ENCODE measurements at places on chromosomes 7 and 10. TPM values are rescaled to one million over a fixed set of nuclear protein-coding genes. Genes with fewer than 3 reads are reported as not detected.

DMBT1 gene
- total RNA-seq, result under 0.01 TPM

ANKRD22 gene
- total RNA-seq, result not detected

CLDN3 gene
- not detected for total RNA-seq

TAS2R5 gene
- 0.57 TPM for total RNA-seq

PHKG1 gene
- total RNA-seq, result 0.43 TPM

HKDC1 gene
- 0.28 TPM for total RNA-seq

GIMAP7 gene
- total RNA-seq, result 0.09 TPM

NKX2-3 gene
- not detected for total RNA-seq

ICA1 gene
- total RNA-seq, result under 0.01 TPM

WEE2 gene
- total RNA-seq, result not detected

TCAF2 gene
- total RNA-seq, result 2.4 TPM

PALD1 gene
- under 0.01 TPM for total RNA-seq

CCDC146 gene
- 3.1 TPM for total RNA-seq

CASP2 gene
- 5.4 TPM for total RNA-seq

LIPM gene
- total RNA-seq, result not detected

PLPP4 gene
- total RNA-seq, result 0.46 TPM

AMZ1 gene
- 0.28 TPM for total RNA-seq

INA gene
- total RNA-seq, result 0.28 TPM

ABCB4 gene
- total RNA-seq, result 3.4 TPM

VIPR2 gene
- 0.85 TPM for total RNA-seq

FAM237B gene
- not detected for total RNA-seq

PTPRN2 gene
- total RNA-seq, result 0.71 TPM

SVIL gene
- total RNA-seq, result 47.6 TPM

RHOBTB1 gene
- 45.8 TPM for total RNA-seq

DOCK1 gene
- 98.5 TPM for total RNA-seq

ANKRD61 gene
- total RNA-seq, result not detected

ITPRID1 gene
- total RNA-seq, result not detected

GNG11 gene
- 40.3 TPM for total RNA-seq

CALHM2 gene
- 21.0 TPM for total RNA-seq

CALHM3 gene
- not detected for total RNA-seq

SFMBT2 gene
- 5.1 TPM for total RNA-seq

ADRB1 gene
- total RNA-seq, result not detected

ADD3 gene
- 205 TPM for total RNA-seq

GATA3 gene
- total RNA-seq, result not detected

AP5Z1 gene
- 21.6 TPM for total RNA-seq

RTKN2 gene
- total RNA-seq, result 1.00 TPM

CYP3A5 gene
- total RNA-seq, result 0.28 TPM

ALKBH4 gene
- total RNA-seq, result 10.0 TPM

Measured in smooth muscle cell of bladder (primary cell).